ENCODE measurements at places on chromosomes 6 and 20. TPM values are rescaled to one million over a fixed set of nuclear protein-coding genes. Genes with fewer than 3 reads are reported as not detected.
A peak's percentile ranks its signal among the peaks of the same experiment; 100 is the strongest.

The SLC22A23 gene
- 12.5 TPM for total RNA-seq

- peak; percentile 80 for DNase-seq
These were observed at the start of gene RIPOR2 for GRCh38 chr6:24935366-24936152. Gene RIPOR2, minus strand, starts transcription at chr6:24935960. Its CDS starts 62 bp downstream, at chr6:24935898.

The CRIP3 gene
- total RNA-seq = 3.0 TPM

GRCh38 chr20:5592165-5592564 is 158.0 kb upstream of the SHLD1 start:
- DNase-seq = no peak

DNA sequence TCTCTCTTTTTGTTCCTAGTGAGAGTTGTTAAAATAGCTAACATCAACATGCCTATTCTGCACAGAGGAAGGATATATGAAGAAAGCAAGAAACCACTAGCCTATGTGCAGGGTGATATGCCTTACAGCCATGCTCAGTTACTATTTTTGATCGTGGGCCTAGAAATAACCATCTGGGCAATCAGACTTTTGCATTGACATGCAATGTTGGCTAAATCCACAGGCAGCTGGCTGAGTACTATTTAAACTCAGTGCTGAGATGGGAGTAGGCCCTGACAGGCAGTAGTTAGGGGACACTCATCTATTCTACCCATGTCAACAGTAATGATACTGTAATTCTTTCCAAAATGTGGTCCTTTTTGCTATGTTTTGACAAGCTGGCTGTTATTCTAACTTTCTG is 89.6 kb downstream of the HDGFL1 start:
- DNase-seq = no peak

DNA sequence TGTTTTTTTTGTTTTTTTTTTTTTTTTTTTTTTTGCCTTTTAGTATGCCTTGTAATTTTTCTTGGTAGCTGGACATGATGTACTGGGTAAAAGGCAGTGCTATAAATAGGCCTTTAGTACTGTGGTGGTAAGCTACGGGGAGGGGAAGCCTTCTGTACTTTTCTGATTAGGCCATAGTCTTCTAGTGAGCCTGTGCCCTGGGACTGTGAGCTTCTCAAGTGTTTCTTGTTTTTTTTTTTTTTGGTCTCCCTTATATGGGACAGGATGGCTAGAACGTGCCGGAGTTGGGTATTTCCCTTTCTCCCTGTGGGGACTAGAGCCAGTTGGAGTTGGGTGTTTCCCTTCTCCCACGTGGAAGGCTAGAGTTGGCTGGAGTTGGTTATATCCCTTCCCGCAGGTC is 59.4 kb upstream of the PRELID3B start:
- DNase-seq = no peak

- DNase-seq = no peak
These were observed 21.0 kb downstream of the NOL7 start for GRCh38 chr6:13635948-13636658.

The MACROD2 gene
- total RNA-seq = not detected

GRCh38 chr20:53023732-53024520 is 51.8 kb downstream of the TSHZ2 start:
- DNase-seq = no peak

GRCh38 chr6:45607798-45608197 is 230.1 kb upstream of the SUPT3H start:
- DNase-seq = no peak

- DNase-seq = no peak
These were observed 363.0 kb downstream of the UTRN start for GRCh38 chr6:144647971-144648651.

- no peak for DNase-seq
These were observed 3.2 kb upstream of the SLC4A11 start for GRCh38 chr20:3242172-3242692.

The UTRN gene
- 227 TPM for total RNA-seq

GRCh38 chr6:22147921-22148776 is 148.7 kb downstream of the PRL start:
- DNase-seq = no peak

The HCRTR2 gene
- total RNA-seq = not detected

GRCh38 chr20:62276439-62276838 is 26.4 kb upstream of the ADRM1 start:
- DNase-seq = no peak

The MAS1 gene
- total RNA-seq = not detected

- no peak for DNase-seq
These were observed 96.8 kb downstream of the ARMC2 start for GRCh38 chr6:108944707-108945680.

DNA sequence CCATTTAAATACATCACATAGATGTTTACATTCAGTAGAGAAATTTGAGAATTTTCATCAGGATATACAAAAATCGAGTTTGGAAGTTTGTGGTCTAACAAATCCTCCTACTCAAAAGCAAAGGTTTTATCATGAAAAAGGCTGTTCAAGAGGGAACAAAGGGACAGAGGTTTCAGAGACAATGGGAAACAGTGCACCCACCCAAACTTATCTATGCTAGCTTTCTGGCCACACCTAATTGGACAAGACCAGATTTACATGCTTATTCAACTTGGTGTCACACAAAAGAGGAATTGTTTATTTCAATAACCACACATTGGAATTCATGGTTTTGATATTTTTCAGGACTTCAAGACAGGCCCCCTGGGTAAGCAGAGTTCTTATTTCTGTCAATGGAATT is 28.4 kb upstream of the RSPO3 start:
- DNase-seq = no peak

DNA sequence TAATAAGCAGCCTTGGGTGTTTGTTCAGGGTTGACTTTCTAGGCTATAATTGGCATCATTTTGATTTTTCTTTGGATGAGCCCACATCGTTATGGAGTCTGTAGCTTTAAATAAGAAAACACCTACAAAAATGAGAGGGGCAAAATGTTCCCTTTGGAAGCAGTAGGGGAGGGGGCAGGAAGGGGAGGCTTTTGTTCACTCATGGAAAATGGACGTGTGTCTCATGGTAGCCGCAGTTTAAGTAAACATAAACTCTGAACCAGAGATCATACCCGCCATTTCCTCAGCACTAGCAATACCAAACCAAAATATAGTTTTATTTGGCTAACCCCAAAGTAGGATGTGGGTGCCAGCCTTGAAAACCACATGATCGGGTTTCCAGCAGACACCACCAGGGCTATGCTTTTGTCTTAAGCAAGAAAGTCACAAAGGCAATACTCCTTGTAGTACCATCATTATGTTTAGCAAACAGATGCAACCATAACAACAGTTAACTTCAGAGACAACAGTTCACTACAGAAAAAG is 572.5 kb upstream of the JAG1 start:
- DNase-seq = no peak

The KIAA1755 gene
- not detected for total RNA-seq

The SLC22A3 gene
- total RNA-seq = not detected

The CAGE1 gene
- 0.17 TPM for total RNA-seq

The RIPPLY2 gene
- total RNA-seq = not detected

The MYMX gene
- not detected for total RNA-seq

DNA sequence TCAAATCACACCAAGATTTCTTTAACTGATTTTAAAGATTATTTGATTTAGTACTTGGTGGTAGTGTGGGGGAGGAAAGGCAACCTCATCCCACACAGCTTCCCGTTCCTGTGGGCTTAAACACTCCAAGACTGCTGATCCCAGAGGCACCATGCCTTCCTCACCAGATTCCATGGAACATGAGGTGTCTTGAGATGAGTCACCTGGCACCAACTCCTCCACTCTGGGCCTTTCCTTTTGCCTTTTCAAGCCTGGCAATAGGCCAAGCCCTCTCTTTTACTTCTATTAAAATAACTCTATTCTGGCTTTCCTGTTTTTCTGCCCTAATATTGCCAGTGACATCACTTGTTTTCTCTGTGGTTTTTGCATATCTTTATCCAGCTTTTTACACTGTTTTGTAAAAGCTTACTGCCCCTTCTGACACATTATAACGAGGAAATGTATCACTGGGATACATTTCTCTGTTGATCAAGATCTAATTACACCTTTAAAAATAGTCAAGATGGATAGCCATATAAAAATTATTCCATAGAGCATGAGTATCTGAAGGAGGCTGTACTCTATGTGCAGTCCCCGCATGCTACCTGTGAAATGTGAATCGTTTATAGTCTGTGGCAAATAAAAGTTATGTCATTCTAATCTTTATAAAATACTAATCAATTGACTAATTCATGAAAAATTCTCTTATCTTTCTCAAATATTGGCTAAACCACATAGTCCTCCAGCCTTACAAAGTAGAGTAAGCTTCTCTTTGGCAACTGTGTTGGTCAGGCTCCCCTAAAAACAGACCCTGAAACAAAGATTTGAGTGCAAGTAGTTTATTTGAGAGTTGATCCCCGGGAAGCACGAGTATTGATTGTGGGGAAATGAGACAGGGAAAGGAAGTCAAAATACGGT is 257.8 kb upstream of the KCNQ5 start:
- DNase-seq = no peak

The NNAT gene
- total RNA-seq = not detected

DNA sequence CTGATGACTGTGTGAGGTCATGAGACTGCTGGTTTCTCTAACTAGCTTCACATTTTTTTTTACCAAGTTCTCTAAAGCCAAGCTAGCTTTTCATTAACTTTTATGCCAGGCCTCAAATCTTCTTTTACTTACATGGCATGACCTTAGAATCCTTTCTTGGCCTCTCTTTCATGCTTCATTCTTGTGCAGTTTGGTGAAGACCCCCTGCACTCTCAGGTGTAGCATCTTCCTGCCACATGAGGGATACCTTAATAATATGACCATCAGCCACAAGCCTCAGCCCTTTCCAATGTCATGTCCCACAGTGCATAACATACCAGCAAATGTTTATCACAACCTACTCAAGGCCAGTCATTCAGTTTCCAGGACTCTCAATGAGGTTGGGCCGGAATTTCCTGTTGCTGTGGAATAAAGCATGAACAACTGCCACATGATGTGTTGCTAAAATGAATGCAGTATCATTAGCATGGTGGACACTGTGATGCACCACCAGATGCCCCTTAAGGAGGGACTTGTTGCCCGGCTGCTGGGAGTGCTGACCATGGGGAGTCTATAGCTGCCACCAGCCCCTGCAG is 72.2 kb downstream of the RIN2 start:
- no peak for DNase-seq

GRCh38 chr20:41344477-41344876 is 3.9 kb downstream of the LPIN3 start:
- DNase-seq = no peak

DNA sequence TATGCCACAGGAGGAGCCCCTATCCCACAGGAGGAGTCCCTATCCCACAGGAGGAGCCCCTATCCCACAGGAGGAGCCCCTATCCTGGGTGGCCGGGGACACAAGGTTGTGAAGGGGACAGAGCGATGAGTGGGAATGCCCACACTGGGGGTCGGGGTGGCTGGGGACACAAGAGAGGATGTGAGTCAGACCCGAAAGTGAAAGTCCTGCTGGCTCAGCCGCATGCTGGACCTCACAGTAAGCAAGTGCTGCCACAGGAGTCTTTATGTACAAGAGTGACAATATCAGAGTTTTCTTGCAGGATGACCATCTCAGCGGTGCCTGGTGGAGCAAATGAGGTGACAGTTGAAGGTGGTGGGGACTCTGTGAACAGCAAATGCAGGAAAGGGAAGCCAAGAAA is 93.7 kb downstream of the PSMB1 start:
- no peak for DNase-seq

DNA sequence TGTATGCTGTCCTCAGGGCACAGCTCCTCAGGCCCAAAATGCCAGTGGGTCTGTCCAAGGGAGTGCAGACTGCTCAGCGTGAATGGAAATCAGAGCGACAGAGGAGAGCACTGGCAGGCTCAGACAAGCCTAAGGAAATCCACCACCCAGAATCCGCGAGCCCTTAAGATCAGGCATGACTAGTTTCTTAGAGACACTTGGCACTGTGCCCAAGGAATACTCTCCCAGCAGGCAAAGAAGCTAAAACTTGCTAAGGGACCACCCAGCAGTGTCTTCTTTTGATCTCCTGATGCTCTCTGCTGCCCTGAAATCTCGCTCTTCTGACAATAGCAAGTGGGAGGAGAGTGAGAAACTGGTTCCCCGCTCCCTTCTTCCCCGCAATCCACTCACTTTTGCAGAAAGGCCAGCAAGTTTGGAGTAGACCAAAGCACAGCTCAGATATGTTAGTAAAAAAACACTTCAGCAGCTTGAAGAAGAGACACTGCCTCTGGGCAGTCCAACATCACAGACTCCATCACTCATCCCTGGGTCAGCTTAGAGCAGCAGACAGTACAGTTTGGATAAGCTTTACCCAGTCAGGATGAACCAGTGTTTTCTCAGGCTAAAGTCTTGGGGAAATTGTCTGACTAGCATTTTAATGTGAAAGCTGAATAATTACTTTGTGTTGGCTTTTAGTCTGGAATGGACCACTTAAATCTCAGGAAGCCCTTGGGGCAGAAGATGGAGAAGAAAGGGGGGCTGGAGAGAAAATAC is 32.4 kb downstream of the TRAF3IP2 start:
- no peak for DNase-seq

The EYA2 gene
- total RNA-seq = not detected

The THBS2 gene
- not detected for total RNA-seq

The PFDN4 gene
- total RNA-seq = 16.7 TPM

GRCh38 chr6:160917572-160917971 is 74.0 kb upstream of the MAP3K4 start:
- no peak for DNase-seq

- DNase-seq = no peak
These were observed 46.0 kb upstream of the SALL4 start for GRCh38 chr20:51848346-51848745.

GRCh38 chr6:95768539-95768938 is 191.2 kb downstream of the MANEA start:
- DNase-seq = no peak

DNA sequence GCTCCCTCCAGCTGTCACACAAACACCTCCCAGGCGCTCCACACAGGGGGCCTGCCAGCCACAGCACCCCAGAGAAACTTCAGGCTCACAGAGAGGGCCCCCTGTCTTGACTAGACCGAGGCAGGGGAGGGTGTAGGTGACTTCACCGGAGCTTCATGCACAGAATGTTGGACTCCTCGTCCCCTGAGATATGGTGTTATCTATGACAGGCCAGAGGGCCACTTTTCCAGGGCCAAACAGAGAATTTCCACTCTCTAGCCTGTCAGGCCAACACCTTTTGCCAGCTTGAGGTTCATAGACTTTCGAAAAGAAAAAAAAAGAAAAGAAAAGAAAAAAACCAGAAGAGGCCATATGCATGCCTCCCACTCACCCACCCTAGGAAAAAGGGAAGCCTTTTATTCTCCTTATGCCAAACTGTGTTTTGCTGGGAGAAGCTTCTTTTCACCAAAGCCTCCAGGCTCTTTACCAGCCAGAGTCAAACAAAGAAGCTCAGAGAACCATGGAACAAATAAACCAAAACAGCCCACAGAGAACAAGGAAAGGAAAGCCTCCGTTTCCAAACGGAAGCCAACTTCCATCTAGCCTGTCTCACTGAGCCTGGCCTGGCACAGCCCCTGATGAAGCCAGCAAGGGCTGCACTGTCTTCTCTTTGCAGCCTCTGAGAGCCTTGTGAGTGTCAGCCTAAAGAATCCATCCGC is 313.2 kb upstream of the JARID2 start:
- no peak for DNase-seq

The NKX2-4 gene
- not detected for total RNA-seq

- DNase-seq = no peak
These were observed 147.4 kb downstream of the BACH2 start for GRCh38 chr6:90149280-90149679.
